ENCODE measurements at places on chromosomes 3 and 15.

- DNase-seq = no peak
Observed at GRCh38 chr3:24004171-24004938, 59.3 kb downstream of the NR1D2 start.

DNA sequence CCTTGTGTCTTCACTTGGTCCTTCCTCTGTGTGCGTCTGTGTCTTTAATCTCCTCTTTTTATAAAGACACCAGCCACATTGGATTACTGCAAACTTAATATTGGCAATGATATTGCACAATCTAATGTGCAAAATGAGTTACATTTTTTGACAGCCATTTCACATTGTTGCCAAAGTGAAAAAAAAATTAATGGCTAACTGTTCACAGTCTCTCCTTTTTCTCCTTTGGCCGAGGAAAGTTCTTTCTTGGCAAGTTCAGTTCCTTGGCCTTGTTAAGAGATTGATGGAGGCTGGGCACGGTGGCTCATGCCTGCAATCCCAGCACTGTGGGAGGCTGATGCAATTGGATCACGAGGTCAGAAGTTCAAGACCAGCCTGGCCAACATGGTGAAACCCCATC lies 62.2 kb upstream of the ZNF280D start:
- no peak for DNase-seq

DNA sequence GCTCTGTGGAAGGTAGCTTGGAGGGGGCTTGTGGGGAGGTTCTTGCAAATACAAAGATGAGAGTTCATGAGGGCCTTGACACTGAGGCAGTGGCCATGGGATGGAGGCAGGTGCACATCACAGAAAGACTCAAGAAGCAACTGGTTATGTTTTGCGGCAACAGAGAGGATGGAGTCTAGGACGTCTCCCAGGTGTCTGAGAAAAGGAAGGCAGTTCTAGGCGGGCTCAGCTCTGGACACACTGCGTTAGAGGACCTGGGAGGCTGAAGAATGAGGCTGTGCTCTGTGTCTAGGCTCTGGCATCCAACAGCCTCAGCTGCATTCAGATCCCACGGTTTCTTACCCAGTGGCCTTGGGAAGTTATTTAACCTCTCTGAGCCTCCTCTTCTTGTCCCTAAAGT lies 23.5 kb downstream of the NOX5 start:
- no peak for DNase-seq

- no peak for DNase-seq
Observed at GRCh38 chr3:51874889-51875288, 512 bp downstream of the IQCF5 start.

DNA sequence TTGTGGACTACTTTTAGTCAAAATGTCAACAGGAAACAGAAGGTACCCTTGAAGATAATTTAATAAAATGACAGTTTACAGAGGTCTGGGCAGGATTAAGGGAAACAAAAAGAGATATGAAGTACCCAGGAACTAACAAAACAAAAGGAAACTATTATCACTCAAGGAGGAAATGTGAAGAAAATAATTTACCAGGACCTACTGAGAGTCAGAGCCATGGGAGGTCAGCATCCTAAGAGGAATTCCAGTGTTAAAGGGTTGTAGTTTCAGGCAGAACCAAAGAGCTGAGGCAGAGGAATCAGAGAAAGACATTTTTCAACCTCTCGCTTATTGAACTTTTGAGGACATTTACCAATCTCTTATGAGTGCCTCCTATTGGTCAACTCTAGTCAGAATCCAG lies 408.9 kb upstream of the CBLB start:
- no peak for DNase-seq

DNA sequence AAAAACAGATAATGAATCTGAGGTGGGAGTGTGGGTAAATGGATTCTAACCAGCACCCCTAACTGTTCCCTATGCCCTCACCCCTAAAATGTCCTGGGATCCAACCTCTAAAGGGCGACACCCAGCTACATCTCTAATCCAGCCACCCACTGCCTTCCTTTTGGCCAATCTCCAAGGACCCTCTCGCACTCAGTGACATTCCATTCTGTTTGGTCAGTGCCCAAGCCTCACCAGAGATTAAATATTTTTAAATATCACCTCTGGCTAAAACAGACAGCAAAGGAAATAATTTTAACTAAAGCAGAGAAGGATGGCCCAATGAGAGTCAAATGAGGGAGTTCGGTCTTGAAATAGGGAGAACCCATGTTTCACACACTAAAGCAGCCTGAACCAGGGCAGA lies 19.9 kb upstream of the SCN10A start:
- no peak for DNase-seq

DNA sequence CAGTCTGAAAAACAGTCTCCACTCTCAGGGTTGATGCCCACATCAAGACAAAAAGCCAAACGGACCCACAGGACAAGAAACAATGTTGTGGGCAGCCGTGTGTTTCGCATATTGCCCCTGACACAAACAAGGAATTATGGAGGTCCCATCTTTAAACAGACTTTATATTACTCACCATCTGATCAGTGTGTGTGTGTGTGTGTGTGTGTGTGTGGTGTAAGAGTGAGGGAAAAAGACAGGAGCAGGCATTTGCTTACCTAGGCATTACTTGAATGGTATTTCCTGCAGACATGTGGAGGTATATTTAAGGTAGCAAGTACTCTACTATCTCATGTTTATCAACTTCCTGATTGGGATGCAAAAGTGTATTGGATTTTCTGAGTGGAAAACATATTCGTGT lies 136.3 kb downstream of the TMCO5A start:
- DNase-seq = no peak

DNA sequence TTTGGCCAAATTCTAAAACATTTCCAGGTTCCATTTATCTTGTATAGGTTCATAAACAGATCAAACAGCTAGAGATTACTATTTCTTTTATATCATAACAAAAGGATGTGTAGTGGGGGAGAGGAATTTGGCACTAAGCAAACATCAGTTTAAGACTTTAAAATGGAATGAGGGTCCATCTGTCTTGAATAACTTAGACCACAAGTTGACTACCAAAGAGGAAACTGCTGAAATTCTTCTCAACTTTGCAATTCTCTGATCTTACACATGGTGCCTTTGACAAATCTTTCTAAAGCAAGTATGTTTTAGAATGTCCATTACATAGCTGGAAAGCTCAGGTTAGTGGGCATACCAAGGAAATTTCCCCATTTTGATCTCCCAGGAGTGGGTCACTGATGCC lies 140.5 kb upstream of the ADAMTS9 start:
- no peak for DNase-seq

DNA sequence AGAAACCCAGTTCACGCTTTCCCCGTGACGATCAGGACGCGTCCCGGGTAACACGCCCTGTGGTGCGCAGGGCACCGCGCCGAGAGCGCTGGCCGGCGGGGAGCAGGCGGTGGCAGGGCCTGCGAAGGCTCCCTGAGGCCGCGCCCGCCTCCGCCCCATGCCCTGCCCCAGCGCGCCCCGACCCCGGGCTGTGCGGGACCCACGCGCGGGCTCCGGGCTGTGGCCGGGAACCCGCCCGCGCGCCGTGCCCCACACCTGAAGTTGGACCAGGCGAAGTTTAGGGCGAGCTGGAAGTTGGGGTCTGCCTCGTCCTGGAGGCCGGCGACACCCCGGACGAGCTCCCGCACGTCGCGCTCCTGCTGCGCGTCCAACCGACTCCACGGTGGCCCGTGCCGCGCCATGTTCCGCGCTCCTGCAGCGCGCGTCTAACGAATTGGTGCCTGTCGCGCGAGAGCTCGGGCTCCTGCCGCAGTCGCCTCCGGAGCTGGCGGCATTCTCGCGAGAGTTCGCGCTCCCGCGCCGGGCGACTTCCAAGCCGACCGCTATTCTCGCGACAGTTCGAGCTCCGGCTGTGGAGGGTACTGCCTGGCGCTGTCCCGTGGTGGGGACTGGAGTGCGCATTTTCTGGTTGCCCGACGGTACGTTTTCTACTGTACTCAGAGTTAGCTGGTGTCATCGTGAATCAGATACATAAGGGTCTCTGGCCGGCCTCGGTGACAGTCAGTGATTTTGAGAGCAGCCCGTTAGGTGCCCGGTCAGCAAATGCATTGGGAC lies at the start of gene TUBGCP5:
TUBGCP5 (minus strand) TSS at position 427 of the 774 bp plus-strand sequence; CDS start at position 401, 26 bp downstream.
- peak; percentile 96 for DNase-seq

- DNase-seq = no peak
Observed at GRCh38 chr3:139715166-139715565, 37.4 kb upstream of the NMNAT3 start.

DNA sequence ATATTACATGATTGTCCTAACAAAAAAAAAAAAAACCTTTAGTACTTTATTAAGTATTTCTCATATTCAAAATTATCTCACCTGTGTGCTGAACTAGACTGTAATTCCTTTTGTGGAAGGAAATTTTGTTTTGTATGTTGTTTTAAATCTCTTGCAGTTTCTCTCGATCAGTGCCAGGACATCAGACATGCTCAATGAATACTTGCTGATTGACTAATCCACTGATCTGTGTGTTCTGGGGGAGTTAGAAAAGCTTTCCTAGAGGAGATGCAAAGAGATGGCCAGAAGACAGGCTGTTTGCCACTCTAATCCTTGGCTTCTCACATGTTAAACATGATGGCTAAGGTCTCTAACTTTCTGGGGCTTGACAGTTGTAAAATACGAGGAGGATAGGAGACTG lies 233.3 kb upstream of the NR2E3 start:
- DNase-seq = no peak

- DNase-seq = peak; percentile 38
Observed at GRCh38 chr15:65870889-65871533, 1.7 kb downstream of the RAB11A start.

GRCh38 chr3:28151608-28152228 lies 89.7 kb upstream of the CMC1 start:
- DNase-seq = no peak

GRCh38 chr15:76327191-76328105 lies 9.1 kb upstream of the ISL2 start:
- no peak for DNase-seq

DNA sequence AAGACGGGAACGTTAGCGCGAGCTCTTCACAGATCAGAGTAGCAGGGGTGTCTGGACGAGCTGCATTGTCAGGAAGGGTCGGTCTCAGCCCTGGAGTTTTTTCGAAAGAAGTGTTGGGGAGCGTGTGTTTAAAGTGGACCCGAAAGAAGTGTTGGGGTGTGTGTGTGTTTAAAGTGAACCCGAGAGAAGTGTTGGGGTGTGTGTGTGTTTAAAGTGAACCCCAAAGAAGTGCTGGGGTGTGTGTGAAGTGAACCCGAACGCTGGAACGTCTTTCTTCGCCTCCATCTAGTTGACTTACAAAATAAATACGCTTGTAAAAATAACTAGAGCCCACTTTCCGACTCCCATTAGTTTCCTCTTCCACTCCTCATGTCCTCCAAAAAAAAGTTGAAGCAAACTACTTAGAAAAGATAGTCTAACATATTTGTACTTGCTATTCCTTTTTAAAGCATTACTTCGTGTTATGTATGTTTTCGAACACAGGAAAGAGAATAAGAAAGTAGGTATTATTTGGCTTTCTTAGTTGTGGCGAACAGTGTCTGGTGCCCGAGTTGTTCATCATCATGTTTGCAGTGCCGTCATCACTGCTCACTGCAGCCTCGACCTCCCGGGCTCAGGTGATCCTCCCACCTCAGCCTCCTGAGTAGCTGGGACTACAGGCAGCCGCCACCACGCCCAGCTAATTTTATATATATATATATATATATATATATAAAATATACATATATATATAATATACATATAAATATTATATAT lies 1.0 kb downstream of the LRCH3 start:
- DNase-seq = no peak

GRCh38 chr15:60701261-60702019 lies 222.5 kb upstream of the ICE2 start:
- no peak for DNase-seq

- DNase-seq = no peak
Observed at GRCh38 chr3:151835751-151836525, 22.0 kb downstream of the AADAC start.

- no peak for DNase-seq
Observed at GRCh38 chr3:192820161-192820560, 92.8 kb upstream of the FGF12 start.

DNA sequence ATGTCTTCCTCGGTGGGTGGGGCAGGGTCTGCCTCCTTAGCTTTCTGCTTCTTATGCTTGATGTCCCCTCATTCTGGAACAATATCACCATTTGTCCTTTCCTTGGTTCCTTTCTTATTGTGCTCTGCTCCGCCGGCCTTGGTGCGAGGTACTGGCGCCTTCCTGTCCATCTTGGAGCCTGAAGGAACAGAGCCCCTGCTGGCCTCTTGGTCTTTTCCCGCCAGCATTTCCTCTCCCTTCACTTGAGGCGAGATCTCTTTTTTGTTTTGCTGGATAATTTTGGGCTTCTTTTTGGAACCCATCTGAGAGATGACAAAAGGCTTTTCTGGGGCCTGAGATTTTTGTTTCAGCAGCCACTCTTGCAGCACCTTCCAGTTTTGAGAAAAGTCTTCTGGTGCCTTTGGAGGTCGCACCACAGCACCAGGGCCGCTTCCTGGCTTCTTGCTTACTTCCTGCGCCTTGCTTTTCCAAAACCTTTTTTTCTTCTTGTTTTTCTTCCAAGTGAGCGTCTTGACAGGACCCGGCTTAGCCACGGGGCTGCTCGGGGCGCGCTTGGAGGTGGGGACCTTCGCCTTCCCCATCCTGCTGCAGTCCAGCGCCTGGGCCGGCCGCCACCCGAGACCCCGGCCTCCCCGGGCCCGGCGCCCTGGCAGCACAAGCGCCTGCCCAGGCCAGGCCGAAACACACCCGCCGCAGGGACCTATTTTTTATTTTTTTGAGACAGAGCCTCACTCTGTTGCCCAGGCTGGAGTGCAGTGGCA lies 127.1 kb downstream of the KLF13 start:
- DNase-seq = no peak

DNA sequence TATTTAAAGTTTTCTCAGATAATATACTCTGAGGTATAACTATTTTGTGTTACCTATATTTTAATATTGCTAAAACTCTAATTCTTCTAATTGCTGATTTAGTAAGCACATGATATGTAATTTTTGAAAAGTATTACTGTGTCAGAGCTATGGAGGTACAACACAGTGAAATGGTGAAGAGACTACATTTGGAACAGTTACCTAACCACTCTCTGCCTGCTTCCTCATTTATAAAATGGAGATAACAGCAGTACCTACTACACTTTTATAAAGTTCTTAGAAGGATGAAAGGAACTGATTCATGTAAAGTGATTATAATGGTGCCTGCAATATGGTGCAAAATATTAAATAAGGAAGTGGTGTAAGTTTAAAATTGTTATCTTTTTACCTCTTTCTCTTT lies 16.3 kb upstream of the NEK10 start:
- no peak for DNase-seq

GRCh38 chr3:188294823-188295487 lies 141.0 kb downstream of the LPP start:
- DNase-seq = no peak

- no peak for DNase-seq
Observed at GRCh38 chr3:150138824-150139223, 168.1 kb upstream of the PFN2 start.

All from SK-N-SH (cell line).